Stimulated activated CD4-positive, alpha-beta T cell treated with anti-CD3 and anti-CD28 coated beads, Interleukin-1b, Interleukin-23, amount 100 ng/mL, for 48 hours (primary cell): ENCODE measurements at places on chromosomes 1 and 21.

DNA sequence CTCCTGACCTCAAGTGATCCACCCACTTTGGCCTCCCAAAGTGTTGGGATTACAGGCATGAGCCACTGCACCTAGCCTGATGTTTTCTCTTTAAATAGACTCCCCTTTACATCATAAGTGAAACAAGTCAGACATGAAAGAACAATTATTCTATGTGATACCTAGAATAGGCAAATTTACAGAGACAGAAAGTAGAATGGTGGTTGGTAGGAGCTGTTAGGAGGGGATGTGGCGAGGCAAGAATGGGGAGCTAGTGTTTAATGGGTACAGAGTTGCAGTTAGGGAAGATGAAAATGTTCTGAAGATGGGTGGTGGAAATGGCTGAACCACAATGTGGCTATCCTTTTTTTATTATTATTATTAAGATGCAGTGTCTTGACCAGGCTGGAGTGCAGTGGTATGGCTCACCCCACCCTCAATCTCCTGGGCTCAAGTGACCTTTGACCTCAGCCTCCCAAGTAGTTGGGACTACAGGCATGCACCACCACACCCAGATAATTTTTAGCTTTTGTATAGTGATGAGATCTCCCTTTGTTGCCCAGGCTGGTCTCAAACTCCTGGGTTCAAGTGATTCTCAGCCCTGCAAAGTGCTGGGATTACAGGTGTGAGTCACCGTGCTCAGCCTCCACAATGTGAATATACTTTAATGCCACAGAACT is 28.4 kb downstream of the ELF3 start:
- DNase-seq, result no peak

- DNase-seq, result no peak
These were observed 11.7 kb upstream of the METTL13 start for GRCh38 chr1:171769754-171770153.

DNA sequence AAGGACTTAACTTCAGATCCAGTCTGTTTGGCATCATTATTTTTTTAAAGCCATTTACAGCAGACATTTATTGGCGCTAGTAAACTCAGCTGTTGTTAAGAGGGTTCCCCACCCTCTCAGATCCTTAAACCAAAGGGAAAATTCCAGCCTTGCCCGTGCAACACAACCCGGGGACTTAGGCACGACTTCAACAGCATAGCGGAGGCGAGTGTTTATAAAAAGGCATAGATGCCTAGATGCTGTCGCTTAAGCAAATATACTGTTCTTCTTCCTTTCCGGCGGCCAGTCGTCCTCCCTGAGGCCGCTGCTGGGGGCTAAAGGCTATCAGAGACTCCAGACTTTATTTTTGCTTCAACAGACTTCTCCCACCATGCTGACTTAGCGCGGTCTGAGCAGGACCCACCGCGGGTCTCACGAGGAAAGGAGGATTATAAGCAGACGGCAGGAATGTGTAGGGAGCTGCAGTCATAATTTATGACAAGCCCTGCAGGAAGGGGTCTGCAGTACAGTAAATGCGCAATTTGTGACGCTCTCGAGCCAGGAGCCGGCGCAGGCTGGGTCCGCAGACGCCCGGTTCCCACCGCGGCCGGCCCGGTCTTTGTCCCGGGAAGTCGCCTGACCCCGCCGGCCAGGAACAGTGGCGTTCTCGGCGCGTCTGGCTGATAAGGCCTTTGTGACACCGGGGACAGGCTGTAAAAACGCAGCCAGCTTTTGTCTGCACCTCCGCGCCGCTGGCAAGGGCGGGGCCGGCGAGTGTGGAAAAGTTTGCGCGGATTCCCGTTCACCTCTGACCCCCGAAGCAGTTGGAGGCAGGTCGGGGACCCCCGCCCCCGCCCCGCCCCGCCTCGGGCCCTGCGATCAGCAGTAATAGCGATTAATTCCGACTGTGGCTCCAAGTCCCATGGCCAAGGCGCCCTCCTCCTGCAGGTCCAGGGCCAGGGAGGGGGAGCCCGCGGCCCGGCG is 61.2 kb upstream of the ARHGEF16 start:
- no peak for DNase-seq

DNA sequence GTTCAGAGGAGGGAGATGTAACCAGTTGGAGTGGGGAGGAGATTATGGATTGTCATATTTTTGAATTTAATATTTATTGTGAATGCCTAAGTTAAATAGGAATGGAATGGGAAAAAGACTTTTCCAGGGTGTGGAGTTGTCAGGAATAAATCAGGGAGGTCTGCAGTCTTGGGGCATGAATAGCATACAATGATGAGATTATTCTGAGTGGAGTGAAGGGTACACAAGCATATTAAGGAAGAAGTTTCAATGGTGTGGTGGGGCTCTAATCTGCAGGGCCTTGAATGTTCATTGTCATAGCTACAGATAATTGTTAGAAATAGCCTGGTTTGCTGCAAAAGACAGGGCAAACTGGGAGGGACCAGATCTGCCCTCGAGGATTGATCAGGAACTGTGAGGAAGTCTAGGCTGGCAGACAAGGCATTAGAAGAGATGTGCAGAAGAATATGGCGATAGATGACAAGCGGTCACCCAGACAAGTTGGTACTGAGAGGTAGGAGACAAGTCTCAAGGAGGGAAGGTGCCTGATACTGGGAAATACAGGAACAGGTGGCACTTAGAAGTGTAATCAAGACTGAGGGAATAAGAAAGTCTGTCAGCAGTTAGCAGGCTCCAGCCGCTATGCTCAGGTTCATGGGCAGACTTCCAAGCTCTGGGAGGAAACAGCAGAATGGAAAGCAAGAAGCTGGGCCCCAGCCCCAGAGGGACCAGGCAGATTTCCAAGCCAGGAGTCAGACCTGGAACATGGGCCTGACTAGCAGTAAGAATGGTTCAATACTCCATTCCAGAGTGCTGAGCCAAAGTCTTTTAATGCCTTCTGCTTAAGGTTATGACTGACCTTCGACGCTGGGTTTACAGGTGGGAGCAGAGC is 20.9 kb upstream of the RGL1 start:
- DNase-seq, result no peak

GRCh38 chr1:33985656-33986055 is 121.8 kb downstream of the HMGB4 start:
- no peak for DNase-seq

DNA sequence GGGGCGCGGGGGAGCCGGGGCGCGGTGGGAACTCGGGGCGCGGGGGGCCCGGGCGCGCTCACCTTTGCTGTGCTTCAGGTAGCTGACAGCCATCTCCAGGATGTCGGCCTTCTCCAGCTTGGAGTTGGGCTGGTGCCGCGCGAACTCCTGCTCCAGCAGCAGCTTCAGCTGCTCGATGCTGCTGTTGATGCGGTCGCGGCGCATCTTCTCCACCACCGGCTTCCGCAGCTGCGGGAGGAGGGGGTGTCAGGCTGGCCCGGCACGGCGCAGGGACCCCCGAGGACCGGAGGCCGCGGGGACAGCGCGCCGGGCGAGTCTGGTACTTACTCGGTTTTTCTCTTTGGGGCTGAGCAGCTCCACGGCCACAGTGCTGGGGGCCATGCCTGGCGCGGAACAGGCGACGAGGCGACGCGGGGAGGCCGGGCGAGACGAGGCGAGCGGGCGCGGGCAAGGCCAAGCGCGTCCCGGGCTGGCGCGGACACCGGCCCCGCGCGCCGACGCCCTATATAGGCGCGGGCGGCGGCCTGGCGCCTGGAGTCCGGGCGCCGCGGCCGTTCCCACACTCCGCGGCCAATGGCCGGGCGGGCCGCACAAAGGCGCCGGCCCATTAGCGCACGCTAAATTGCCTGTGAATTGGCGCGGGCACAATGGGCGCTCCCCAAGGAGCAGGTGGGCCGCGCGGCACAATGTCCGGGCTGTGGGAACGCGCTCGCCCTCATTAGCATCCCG is at the start of gene HES5:
Gene HES5 (minus strand): TSS at position 480 of the 729 bp plus-strand sequence. CDS start 99 bp downstream, at position 381.
- DNase-seq, result no peak

GRCh38 chr1:198088360-198089071 is 68.3 kb upstream of the NEK7 start:
- no peak for DNase-seq
